SJSA1 (cell line): ENCODE measurements at places on chromosomes 7 and 10. TPM values are rescaled to one million over a fixed set of nuclear protein-coding genes. Genes with fewer than 3 reads are reported as not detected.

- DNase-seq, result peak; percentile 62
Measured at GRCh38 chr7:93044147-93044810, 73.5 kb downstream of the SAMD9 start.

GRCh38 chr10:88617772-88618300 is 31.3 kb downstream of the LIPJ start:
- no peak for DNase-seq

DNA sequence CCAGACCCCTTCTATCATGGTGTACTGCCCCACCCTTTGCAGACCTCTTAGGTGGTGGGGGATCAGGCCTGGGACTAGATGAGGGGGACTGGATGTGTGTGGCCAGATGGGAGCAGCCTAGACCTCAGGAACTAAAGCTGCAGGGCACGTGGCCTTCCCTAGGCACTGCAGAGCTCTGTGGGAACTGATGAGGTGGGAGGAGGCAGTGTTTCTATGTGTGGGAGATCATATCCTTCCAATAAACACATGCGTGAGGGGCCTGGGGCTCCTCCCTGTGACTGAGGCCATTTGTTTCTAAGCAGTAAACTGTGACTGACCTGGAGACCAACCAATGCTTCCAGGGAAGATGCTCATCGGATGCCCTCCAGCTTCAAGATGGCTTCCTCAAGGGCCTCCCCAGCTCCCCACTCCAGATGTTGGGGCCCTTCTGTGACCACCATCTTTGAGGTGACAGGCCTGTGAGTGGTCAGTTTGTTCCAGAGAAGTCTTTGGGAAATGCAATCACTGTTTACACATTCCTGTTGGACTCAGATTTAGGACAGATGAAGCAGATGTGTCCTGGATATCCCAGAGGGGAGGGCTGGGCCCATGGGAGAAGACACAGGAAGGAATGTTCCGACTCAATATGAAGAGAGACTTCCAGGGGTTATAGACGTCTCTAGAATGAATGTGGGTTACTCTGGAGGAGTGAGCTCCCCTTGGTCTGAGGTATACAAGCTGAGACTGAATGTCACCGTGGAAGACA is 23.6 kb upstream of the ZCCHC24 start:
- DNase-seq, result no peak

DNA sequence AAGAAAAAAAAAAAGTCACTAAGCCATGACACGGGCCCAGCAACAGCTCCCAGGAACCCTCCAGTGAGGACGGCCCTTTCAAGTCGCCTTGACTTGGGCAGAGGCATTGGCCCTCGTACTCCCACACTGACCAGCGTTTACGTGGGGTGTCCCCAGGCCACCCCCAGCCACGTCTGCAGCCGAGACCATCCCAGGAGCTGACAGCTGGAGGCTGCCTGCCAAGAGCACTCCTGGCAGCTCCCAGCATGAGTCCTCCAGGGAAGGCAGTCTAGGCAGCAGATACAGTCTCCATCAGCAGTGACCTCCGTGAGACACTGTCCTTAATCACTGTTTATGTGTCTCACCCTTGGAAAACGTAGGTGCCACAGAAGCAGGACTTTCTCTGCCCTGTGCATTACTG is 86.5 kb downstream of the PROSER2 start:
- DNase-seq, result no peak

Gene CHAT
- total RNA-seq, result not detected in 2 replicates

Gene GRM3
- total RNA-seq, result not detected in 2 replicates

- no peak for DNase-seq
Measured at GRCh38 chr10:62688971-62689700, 115.4 kb upstream of the ADO start.

Gene ZPBP
- not detected in 2 replicates for total RNA-seq

Gene RELN
- 0.03 TPM in 1 of 2 replicates, not detected in the other for total RNA-seq

Gene DMTF1
- 40.2 and 52.1 TPM in 2 replicates for total RNA-seq

Gene IFRD1
- 86.7 and 89.6 TPM in 2 replicates for total RNA-seq

GRCh38 chr7:137987018-137987349 is 14.9 kb downstream of the CREB3L2 start:
- no peak for DNase-seq

Gene ERVW-1
- total RNA-seq, result not detected in 2 replicates

Gene MLXIPL
- total RNA-seq, result not detected in 2 replicates

- peak; percentile 41 for DNase-seq
Measured at GRCh38 chr10:13949844-13950542, 363.2 kb downstream of the PRPF18 start.

- no peak for DNase-seq
Measured at GRCh38 chr10:38027986-38028385, 17.5 kb downstream of the ZNF33A start.

- peak; percentile 31 for DNase-seq
Measured at GRCh38 chr7:130794619-130794922, 60.6 kb upstream of the KLF14 start.

DNA sequence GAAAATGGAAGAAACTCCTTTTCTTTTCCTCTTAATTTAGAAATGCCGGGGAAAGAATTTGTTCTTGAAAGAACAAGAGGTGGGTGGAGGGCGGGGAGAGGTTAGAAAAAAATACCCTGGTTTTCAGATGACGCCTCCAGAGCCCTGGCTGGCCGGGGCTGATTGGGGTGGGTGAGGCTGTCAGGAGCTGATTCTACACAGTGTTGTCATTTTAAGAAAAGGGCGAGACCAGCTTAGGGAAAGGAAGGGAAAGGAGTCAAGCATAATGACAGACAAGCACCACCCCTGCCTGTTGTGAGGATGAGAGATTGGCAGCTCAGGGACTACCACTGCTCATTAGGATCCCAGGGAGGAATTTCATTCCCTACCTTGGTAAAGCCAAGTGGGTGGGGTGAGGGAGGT is 9.9 kb upstream of the FAM180A start:
- DNase-seq, result no peak

GRCh38 chr7:149773446-149774236 is at the start of gene ZNF467:
Gene ZNF467, minus strand, starts transcription at chr7:149773588. Its CDS starts 2,556 bp downstream, at chr7:149771032.
- no peak for DNase-seq

Gene TAS2R41
- total RNA-seq, result not detected in 2 replicates

Gene TSPAN12
- 1.8 and 2.3 TPM in 2 replicates for total RNA-seq

Gene CDK14
- total RNA-seq, result 17.9 and 20.8 TPM in 2 replicates

Gene ZNF853
- 0.08 TPM in 1 of 2 replicates, not detected in the other for total RNA-seq

Gene POM121C
- 6.1 and 6.6 TPM in 2 replicates for total RNA-seq

Gene DDX21
- 104 and 116 TPM in 2 replicates for total RNA-seq

DNA sequence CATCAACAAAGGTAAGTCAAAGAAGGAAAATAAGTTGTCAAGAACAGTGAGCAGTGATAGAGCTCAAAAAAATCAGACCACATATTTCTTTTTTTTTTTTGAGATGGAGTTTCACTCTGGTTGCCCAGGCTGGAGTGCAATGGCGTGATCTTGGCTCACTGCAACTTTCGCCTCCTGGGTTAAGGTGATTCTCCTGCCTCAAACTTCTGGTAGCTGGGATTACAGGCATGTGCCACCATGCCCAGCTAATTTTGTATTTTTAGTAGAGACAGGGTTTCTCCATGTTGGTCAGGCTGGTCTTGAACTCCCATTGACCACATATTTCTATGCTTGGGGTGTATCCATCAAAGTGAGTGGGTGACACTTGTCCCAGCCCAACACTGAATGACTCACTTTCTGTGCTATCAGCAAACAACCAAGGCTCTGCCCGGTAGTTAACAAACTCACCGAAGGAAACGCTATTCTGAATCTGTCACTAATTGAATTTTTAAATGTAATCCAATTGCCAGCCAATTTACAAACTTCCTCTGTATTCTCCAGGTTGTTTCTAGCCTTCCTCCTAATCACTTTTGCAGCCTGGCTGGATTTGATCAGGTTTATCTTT is 19.6 kb upstream of the SMNDC1 start:
- peak; percentile 27 for DNase-seq

GRCh38 chr10:89978081-89978480 is 276.7 kb downstream of the KIF20B start:
- DNase-seq, result no peak

- no peak for DNase-seq
Measured at GRCh38 chr10:68049289-68050078, 25.6 kb downstream of the HERC4 start.

DNA sequence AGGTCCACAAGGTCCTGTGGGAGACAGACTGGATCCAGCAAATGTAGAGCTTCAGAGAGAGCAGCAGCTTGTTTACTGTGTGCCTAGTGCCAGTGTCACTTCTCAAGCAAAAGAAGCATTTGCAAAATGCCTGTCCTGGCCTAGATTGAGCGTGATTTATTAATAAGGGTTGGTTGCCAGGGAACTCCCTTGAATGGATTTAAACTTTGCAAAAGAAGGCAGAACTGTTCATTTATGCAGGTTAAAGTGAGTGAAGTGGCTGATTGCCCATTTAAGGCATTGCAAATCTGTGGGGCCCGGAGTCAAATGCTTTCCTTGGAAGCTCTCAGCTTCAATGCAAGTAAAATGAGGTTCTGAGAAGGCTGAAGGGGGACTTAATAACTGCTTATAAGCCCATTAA is 71.3 kb downstream of the CDHR3 start:
- no peak for DNase-seq

Gene TAS2R3
- total RNA-seq, result 0.18 TPM in 1 of 2 replicates, not detected in the other

Gene PPP1R17
- total RNA-seq, result not detected in 2 replicates

DNA sequence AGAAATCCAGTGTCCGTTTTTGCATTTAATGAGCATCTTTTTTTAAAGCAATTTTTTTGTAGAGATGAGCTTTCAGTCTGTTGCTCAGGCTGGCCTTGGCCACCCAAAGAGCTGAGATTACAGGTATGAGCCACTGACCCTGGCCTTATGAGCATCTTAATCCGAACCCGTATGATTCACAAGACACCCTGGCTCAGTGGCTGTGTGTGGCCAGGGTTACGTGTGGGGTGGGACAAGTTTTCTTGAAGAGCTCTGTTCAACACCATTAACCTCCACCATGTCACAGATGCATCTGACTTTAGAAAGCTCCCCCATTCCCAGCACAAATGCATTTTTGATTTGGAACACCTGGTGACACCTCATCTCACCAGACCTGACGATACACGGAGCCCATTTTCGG is 166.5 kb upstream of the PITRM1 start:
- DNase-seq, result peak; percentile 86

- DNase-seq, result no peak
Measured at GRCh38 chr10:75606203-75606779, 174.9 kb downstream of the LRMDA start.

DNA sequence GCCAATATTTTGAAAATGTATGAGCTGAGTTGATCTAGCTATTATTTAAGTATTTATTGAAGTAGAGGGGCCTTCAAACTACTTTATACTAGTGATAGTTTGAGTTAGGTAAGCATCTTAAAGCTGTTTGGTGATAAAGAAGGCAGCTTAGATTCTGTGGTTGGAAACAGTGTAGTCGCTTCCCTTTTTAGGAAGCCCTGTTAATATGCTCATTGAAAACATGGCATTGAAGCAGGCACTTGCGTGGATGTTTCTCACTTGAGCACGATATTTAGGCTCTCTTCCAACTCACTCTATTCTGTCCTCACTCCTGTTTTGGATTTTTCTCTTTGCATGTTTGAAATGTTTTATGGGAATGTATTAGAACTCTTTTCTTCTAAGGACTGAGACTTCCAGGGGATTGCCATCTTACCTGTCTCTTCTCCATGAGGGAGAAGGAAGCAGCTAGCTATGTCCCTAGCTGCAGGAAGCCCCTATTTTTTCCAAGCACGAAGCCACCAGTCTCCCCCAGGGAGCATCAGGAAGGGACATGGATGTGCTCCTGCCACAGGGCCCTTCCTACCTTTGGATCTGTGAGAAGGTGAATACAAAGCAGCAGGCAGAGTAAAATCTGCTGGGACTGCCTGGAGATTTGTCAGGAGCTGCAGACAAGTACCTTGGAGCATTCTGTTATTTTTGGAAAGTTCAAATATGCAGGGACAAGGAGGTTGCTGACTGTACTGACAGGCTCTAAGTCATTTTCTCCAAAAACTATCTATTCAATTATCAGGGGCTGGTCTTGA is 22.0 kb upstream of the BMPR1A start:
- no peak for DNase-seq

GRCh38 chr7:44980393-44981034 is 1.7 kb upstream of the MYO1G start:
- DNase-seq, result peak; percentile 66

DNA sequence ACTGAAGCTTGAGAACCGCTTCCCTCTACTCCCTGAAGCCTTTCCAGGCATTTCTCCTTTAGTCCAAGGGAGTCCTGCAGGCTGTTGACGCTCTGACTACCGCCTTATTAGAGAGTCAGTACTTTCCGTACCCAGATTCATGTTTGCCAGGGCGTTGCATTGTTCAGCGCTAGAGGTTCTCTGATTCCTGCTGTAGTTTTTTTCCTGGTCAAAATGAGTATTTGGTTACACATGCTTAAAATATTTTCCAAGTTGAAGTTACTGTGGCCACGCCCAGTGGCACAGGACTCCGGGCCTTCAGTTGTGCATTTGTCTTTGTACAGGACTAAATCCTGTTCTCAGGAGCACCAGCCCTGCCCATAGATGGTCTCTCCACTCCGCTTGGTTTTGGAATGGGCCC is 7.9 kb downstream of the MTURN start:
- peak; percentile 78 for DNase-seq

DNA sequence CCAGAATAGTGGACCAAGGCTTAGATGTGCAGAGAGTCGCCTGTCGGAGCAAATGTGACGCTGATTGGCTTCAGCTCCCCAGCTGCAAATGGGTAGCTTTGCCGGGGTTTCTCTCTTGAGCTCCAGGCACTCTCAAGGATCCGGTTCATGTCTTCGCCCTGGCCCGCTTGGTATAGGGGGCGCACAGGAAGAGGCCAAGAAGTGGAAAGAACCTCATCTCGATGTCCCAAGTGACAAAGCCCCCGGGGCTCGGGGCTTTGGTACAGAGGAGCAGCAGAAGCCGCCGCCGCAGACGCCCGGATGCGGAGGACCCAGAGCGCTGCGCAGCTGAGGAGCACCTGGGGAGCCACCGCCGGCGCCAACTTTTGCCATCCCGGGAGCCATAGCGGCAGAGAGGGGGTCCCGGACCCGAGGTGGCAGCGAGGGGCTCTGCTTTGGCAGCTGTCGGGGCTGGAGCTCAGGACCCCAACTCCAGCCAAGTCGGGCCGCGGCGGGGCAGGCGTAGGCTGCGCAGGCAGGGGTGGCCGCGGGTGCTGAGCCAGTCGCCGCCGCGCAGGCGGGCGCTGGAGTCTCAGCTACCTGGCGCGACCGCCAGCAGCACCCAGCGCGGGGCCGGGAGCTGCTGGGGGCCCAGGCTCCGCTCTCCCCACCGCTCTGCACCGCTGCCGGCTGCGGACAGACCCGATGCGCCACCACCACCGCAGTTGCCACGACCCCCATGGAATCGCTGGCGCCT is 466.6 kb downstream of the XPNPEP1 start:
- no peak for DNase-seq

Gene TMEM178B
- under 0.01 TPM in 1 of 2 replicates, not detected in the other for total RNA-seq

Gene CDC14C
- not detected in 2 replicates for total RNA-seq

- DNase-seq, result no peak
Measured at GRCh38 chr7:140127360-140128127, 49.2 kb downstream of the KDM7A start.
